KBM-7 (cell line): ENCODE measurements at places on chromosomes 1 and 21.

DNA sequence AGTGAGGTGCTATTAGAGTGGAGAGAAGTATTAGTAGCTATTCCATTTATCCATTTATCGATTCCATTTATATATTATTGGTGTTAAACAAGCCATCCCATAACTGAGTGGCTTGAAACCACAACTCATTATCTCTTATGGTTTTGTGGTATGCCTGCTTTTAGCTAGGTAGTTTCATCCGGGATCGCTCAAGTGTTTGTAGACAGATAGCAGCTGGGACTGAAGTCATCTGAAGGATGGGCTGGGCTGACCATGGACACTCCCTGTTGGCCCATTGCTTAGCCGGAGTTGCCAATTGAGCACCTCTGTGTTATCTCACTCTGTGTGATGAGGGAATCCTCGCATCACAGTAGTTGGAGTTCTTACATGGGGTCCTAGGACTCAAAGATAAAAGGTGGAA lies 622.5 kb downstream of the PLA2G4A start:
- DNase-seq, result no peak

GRCh38 chr21:29419422-29419821 lies 120.7 kb downstream of the BACH1 start:
- DNase-seq, result no peak

- no peak for DNase-seq
Observed at GRCh38 chr1:47987601-47988000, 9.6 kb downstream of the TRABD2B start.

DNA sequence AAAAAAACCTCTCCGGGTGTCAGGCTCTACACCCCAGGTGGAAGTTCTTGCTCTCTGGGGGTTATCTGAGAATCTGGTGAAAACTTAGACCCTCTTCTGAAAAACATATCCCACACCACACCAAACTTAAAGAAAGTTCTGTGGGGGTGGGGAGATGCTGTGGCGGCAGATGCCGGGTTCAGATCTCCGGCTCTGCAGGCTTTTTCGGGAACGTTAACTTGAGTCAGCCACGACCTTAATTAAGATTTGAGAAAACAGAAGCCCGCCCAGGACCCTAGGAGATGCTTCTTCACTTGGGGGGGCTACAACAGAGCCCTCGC lies 2.3 kb downstream of the RCC2 start:
- DNase-seq, result peak; percentile 35

GRCh38 chr1:220894025-220894923 lies 15.0 kb downstream of the HLX start:
- DNase-seq, result no peak

- DNase-seq, result no peak
Observed at GRCh38 chr1:71986160-71986559, 296.2 kb downstream of the NEGR1 start.

DNA sequence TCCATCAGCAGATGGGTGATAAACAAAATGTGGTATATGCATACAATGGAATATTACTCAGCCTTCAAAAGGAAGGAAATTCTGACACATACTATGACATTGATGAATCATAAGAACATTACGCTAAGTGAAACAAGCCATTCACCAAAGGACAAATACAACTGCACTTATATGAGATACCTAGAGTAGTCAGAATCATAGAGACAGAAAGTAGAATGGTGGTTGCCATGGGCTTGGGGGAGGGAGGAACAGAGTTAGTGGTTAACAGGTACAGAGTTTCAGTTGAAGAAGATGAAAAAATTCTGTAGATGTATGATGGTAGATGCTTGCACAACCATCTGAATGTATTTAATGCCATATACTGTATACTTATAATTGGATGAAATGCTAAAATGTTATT lies 39.1 kb upstream of the KCNK2 start:
- no peak for DNase-seq

- no peak for DNase-seq
Observed at GRCh38 chr1:160975026-160975425, 20.4 kb upstream of the ITLN2 start.
